ENCODE measurements at places on chromosomes 1 and 21.

- no peak for DNase-seq
These were observed 6.1 kb upstream of the PSMA5 start for GRCh38 chr1:109432336-109432735.

DNA sequence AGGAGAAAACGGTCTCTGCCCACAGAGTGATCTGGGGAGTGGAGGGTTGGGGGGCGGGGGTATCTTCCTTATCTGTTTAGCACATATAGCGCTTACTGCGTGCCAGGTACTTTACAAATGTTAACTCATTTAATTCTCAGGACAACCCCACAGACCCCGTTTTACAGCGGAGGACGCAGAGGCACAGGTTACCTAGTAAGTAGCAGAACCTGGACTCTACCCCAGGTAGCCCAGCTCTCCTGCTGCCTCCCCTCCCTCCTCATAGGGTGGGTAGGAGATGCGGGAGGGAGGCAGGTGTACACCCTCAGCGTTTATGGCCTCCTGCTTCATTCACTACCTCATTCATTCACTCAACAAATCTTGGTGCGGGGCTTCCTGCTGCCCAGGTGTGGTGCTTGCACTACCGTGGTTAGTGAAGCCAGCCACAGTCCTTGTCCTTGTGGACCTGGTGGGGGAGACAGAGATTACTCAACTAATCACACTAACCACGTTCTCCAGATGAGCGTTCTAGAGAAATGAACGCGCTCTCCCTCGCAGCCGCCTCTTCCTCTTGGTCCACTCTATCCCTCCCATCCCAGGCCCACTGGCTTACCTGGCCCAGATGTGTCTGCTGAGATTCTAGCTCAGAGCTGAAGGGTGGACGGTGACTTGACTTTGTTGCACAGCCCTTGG is 102.0 kb downstream of the IER5 start:
- DNase-seq = no peak

DNA sequence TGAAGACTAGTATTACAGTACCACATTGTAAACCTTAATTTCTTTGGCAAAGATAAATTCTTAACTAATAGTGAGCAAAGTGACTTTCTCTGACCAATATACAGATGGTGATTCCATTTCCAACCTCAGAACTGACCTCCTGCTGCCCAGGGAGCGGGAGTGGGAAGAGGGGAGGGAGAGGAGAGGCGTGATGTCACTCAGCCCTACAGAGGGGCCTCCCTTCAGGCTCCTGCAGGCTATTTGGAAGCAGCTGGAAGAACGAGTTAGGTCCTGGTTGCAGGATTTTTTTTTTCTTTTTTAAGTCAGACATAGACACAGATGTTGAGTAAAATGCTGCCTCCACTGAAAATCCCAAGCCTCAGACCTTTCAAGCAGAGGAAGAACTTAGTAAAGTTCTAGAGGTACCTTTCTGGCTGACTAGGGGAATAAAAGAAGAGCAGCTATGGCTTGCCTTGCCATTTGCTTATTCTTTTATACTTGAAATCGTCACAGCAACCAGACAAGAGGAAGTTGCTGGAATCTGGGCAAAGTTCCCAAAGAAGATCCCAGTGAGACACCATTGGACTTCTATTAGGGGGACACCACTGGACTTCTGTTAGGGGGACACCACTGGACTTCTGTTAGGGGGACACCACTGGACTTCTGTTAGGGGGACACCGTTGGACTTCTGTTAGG is 54.5 kb downstream of the EXO1 start:
- no peak for DNase-seq

GRCh38 chr1:8154621-8155052 is 128.5 kb upstream of the ERRFI1 start:
- DNase-seq = no peak

- no peak for DNase-seq
These were observed 2.6 kb downstream of the ZNF691 start for GRCh38 chr1:42848823-42849537.

DNA sequence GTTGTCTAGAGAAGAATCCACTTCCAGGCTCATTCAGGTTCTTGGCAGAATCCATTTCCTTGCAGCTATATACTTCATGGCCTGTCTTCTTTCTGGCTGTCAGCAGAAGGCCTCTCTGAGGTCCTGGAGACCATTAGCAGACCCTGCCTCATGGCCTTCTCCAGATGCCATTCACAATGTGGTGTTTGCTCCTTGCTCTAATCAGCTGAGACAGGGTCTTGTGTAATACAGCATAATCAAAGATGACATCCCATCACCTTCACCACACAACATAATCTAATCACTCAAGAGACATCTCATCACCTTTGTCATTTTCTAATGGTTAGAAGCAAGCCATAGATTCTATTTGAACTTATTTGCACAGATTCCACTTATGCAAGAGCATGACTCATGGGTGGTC is 403.9 kb upstream of the LRRC7 start:
- DNase-seq = no peak

DNA sequence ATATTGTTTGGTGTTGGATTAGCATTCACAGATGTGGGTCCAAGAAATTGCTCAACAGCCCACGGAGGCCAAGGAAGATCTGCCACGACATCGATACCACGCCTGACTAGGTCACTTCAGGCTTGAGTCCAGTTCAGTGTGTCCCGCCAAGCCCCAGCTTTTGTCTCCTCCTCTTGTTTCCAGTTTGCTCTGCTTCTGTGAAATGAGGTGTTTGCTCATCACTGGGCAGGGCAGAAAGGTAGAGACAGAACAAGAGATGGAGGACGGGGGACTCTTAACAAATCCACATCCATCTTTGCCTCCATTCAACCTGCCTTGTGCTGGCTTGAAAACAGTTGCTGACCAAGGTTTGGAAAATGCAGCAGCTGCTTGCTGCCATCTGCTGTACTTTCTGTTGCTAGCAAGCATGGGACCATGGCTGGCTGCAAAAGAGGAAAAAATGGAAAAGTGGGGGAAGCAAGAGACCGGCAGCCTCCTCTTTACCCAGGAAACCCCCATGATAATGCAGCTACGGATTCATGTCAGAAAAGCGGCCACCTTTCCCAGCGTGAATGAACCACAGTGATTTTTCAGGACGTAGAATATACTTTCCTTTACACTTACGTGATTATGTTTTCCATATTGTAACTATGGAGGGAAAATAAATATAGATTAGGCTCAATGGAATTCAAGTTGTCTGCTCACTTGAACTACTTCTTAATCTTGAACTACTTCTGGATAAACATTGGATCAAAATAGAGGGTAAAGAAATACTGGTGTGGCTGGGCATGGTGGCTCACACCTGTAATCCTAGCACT is 80.2 kb upstream of the GREM2 start:
- DNase-seq = no peak

DNA sequence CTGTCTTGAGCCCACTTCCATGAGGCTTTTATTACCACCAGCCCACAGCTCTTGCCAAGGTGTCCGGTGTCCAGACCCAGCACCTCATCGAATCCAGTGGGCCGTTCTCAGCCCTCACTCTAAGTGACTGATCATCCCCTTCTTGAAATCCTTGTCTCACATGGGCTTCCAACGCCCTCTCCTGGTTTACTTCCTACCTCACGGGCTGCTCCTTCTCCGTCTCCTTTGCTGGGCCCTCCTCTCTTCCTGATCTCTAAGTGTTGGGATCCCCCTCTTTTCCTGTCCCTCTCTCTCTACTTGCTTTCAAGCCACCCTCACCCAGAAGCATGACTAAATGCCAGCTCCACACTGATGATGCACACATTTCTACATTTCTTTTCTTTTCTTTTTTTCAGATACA is 9.0 kb upstream of the RHBG start:
- DNase-seq = no peak

DNA sequence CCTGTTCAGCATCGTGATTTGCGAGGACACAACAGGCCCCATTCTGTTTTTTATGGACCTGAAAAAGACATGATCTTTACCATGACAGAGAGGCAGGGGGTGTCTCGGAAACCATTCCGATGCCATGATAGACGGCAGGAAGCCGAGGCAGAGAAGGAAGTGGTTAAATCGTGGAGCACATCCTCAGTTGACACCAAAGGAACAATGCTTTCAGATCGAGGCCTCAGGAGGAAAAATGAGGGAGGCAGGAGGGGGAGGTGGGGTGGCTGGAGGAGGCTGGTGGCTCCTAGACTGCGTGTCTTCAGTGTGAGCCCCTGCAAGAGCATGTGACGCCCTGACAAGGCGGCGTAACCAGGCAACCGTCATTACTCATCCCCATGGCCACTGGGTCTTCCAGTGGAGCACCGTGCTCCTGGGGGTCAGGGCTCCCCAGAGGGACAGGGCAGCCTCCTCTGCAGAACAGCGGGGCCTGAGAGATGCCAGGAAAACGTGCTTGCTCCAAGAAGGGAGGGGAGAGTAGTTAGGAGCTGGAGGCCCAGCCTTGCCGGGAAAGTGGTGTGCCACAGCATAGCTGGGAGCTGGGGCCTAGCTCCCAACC is 172.8 kb upstream of the TMEM51 start:
- DNase-seq = no peak

- no peak for DNase-seq
These were observed 35.4 kb downstream of the TMPRSS15 start for GRCh38 chr21:18368205-18368604.

- no peak for DNase-seq
These were observed 4.8 kb downstream of the RSPO1 start for GRCh38 chr1:37629726-37630425.

DNA sequence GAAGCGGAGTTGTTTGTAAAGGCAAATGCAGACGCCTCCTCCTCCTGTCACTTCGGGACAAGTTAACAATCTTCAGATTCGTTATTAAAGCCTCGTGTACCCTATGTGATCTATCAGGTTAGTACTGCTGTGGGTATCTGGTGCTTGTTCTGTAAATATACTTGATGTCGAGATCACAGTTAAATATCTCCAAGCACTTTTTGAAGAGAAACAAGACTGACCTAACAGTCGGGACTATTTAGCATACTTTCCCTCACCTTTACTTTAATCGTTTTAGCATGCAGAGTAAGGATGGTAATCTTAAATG is 710 bp downstream of the KLHL20 start:
- DNase-seq = no peak

DNA sequence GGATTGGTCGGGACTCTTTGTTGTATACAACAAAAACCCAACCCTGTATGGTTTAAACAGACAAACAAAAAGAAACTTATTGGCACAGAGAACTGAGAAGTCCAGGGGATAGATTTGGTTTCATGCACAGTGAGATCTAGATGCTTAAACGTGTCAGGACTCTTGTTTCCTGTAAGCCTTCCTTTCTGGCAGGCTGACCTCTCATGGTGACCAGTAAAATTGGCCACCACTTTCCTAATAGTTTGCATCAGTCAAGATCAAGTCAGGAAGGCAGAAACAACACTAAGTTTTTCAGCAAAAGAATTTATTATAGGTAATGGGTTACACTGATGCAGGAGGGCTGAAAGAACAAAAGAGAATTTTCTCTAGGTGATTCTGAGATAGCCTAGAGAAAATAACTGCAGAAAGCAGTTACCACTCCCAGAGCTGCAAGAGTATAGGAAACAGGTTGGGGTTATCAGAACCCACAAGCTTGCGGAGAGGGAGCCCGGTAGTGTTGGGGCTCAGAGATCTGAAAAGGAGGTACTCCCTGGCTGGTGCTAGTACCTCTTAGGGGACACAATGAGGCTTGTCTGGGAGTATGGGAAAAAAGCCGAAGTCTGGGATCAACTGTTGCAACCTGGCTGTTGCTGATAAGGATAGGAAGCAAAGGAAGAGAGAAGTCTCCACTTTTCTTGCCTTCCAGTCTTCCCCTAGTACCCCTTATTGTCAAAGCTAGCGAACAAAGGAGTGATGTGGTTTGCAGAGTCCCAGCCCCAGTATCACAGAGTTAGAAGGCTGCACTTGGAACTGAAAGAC is 21.4 kb downstream of the CITED4 start:
- no peak for DNase-seq

DNA sequence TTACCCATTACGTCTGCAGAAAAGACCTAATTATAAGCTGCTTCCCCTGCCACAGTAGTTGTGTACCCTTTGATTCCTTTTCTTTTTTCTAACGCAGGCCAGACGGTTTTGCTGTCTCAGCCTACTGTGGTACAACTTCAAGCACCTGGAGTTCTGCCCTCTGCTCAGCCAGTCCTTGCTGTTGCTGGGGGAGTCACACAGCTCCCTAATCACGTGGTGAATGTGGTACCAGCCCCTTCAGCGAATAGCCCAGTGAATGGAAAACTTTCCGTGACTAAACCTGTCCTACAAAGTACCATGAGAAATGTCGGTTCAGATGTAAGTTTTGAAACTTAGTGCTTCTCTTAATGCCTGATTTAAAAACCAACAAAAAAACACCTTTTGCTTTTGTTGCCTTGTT is 35.8 kb downstream of the ATF6 start:
- DNase-seq = no peak

GRCh38 chr1:158103861-158104522 is 76.7 kb upstream of the CD1D start:
- DNase-seq = no peak

DNA sequence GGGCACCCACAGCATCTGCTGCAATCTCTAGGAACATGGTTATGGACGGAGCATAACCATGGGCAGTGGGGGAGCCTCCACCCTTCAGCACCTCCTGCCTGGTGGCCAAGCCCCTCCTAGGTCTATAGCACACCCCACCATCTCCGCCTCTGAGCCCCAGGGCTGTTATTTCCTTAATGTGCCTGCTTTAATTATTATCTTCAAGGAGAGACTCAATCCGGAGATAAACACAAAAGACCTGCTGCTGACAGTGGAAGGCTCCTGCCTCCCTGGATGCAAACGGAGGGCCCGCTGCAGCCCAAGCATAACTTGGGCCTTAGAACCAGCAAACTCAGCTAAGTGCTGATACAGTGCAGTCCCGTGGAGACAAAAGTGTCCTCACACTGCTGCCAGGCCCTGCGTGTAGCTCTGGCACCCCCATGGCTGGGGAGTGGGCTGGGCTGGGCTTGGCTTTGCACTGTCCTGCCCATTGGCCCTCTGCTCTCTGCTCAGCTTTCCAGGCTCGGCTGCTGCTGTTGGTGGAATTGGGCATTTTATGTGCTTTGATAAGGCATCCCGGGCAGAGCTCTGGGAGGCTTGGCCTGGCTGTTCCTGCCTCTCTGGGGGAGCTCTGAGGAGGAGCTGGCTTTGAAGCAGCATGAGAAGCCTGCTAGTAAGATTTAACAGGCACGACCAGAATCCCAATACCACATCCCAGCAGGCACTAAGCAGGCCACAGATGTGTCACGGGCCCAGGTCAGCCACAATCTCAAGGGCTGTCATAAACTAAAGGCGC is 620.2 kb downstream of the PTPRU start:
- no peak for DNase-seq

DNA sequence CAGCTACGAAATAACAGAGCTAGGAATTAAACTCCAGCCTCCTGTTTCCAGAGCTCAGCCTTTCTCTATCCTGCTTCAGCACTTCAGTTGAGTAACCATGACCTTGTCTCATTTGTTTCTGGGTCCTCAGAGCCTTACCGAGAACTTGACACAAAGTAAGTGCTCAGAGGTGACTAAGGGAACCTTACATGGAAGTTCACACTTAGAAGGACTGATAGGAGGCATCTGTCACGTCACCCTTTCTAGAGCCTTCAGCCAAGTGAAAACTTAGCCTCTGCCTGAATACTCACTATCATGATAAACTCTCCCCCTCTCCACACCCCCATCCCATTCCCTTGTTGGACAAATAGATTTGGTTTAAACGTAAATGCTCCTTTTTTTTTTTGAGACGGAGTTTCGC is 9.8 kb upstream of the LUZP1 start:
- no peak for DNase-seq

GRCh38 chr1:59705466-59706302 is 109.1 kb upstream of the HOOK1 start:
- DNase-seq = no peak

GRCh38 chr1:165497069-165498013 is 46.5 kb upstream of the LRRC52 start:
- DNase-seq = no peak

Measured in stimulated activated CD8-positive, alpha-beta memory T cell treated with anti-CD3 and anti-CD28 coated beads, Interleukin-4, amount 100 ng/mL, for 1 hour (primary cell).